ENCODE measurements at places on chromosomes 12 and 14.

DNA sequence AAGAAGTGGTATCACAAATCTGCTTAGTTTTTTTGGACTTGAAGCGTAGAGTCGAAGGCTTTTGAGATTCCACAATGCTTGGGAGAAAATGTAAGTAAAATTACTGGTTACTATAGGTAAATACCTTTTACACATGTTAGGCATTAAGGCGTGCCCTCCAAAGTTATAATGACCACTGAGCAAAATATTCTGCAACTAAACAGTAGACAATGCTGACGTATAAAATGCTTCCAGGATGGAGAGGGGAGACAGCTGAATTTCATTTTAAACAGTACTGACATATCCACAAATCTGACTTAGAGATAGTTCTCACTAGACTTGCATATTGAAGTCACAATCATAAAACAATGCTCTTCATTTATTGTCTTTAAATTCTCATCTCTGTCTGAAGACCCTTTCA is 144.5 kb upstream of the DCN start:
- DNase-seq = no peak

GRCh38 chr12:64660237-64661018 is 50.1 kb downstream of the RASSF3 start:
- DNase-seq = no peak

- DNase-seq = no peak
These were observed 13.5 kb downstream of the WNK1 start for GRCh38 chr12:765840-766239.

DNA sequence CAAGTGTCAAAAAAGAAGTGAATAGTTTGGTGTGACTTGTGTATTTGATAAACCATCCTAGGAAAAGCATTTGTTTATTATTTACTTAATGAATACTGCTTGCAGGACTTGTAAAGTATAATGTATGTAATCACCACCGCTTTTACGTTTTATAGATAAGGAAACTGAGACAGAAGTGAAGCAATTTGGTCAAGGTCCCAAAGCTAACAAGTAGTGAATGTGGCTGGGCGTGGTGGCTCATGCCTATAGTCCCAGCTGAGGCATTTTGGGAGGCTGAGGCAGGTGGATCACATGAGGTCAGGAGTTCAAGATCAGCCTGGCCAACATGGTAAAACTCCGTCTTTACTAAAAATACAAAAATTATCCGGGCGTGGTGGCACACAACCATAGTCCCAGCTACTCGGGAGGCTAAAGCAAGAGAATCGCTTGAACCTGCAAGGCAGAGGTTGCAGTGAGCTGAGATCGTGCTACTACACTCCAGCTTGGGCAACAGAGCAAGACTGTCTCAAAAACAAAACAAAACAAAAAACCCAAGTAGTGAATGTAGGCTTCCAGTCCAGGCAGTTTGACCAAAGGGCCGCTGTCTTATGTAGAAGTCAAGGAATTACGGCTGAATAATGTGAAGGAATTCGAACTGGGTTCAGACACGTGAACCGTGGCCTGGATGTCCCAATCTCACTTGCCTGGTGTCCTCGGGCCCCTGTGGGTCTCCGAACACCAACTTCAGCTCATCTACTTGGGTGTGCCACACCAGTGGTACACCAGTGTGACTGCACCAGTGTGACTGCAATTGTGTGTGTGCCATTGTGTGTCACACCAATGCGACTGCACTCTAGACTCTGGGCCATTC is 88.3 kb upstream of the MED13L start:
- no peak for DNase-seq

- DNase-seq = no peak
These were observed 24.3 kb upstream of the OR6J1 start for GRCh38 chr14:22668417-22668816.

DNA sequence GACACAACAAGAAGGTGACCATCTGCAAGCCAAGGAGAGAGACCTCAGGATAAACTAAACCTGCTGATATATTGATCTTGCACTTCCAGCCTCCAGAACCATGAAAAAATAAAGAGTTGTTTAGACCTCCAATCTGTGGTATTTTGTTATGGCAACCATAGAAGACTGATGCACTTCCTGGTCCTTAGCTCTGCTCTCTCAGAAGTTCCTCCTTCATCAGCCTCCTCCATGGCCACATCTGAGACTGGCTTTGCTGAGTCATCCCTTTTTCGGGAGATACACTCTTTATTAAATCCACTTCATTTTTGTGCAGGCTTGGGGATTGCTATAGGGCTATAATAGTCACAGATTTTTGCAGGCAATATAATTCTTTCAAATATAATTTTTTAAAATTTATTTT is 89.6 kb upstream of the ATF7IP start:
- DNase-seq = no peak

DNA sequence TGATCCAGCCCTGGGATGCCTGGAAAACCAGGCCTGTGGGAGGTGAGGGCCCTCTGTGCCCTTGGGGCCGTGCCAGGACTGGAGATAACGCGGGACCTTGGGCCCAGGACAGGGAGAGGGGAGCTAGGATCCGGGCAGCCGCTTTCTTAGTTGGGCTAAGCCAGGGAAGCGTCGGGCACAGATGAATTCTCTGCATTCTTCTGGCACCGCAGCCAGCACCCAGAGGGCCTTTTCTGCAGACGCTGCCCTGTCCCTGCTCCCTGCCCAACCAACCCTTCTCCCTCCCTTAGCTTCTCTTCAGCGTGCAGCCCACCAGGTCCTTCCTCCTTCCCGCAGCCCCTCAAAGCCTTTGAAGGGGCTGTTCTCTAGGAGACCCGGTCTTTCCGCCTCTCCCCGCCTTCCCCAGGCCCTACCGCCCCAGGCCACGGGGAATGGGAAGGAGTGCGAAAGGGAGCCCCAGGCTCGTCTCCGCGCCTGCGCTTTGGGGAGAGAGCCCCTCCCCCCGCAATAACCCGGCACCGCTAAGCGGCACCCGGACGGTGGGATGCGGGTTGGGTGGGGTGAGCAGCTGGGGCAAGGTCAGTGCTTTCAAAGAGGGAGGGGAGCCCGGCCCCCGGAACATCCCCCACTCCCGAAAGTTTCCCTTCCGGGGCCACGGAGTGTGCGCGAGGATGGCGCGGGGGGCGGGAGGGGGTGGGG is 663 bp downstream of the NCKAP5L start:
- peak; percentile 18 for DNase-seq

DNA sequence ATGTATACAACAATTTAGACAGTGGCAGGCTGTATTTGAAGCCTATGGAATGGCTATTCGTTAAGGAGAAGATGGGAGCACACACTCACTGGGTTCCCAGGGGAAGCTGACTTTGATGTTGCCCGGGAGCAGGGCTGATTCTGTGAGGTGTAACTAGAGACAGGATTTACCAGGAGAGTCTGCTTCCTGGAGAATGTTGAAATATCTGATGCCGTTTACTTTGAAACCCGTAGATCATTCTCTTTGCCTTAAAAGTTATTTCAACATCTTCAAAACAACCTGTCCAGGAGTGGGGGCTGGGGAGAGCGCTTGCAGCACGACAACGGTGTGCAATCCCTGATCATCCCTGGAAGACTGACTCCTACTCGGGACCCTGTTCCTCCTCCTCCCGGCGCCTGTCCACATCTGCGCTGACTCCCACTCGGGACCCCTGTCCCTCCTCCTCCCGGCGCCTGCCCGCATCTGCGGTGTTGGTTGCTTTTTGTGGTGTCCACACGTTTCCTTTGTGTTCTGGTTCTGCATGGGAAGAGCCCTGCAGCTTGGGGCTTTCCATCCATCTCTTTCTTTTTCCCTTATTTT is 72.6 kb downstream of the AACS start:
- DNase-seq = no peak

DNA sequence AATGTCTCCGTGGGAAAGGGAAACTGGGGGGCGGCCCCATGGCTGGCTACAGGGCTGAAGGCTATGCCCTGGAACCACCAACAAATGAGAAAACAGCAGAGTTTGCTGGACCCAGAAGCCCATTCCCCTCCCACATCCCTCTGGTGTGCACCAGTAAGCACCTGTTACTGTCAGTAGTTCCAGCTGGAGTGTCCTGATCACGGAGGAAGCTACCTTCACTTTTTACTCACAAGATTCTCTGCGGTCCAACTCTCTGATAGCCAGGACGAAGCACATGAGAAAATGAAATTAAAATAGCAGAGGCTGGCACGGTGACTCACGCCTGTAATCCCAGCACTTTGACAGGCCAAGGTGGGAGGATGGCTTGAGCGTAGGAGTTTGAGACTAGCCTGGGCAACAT is 22.7 kb upstream of the MEG3 start:
- no peak for DNase-seq

- DNase-seq = no peak
These were observed 14.9 kb upstream of the SCFD1 start for GRCh38 chr14:30607156-30607780.

DNA sequence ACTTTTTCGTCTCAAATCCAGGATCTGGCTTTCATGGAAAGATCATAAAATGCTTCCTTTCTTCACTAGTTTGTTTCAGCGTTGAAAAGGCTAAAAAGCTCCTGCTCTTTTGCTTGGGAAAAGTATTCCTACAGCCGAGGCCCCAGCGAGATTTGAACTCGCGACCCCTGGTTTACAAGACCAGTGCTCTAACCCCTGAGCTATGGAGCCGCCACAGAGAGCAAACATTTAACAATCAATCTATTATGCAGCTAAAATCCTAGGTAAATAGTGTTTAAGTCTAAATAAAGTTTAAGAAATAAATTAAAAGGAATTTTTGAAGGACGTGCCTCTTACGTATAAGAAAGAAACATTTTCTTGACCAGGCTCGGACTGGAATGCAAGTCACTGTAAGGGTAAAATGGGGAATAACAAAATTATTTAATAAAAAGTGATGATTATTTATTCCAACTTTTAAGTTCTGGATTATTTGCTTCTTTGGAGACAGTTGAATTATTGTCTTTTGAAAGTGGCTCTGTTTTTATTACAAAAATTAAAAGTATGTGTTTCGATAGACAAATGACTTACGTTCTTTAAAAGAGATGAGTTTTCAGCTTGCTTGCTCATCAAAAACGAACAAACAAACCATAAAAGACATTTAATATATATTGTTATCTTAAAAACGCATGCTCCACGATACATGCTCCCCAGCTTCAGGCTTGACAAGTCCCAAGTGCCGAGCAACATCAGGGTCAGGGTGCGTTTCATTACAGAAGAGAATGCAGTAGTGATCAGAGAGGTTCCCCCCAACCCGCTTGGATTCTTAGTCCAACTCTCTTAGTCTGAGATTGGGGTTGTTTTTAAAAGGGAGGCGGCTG is 10.2 kb downstream of the OR6S1 start:
- DNase-seq = peak; percentile 58

DNA sequence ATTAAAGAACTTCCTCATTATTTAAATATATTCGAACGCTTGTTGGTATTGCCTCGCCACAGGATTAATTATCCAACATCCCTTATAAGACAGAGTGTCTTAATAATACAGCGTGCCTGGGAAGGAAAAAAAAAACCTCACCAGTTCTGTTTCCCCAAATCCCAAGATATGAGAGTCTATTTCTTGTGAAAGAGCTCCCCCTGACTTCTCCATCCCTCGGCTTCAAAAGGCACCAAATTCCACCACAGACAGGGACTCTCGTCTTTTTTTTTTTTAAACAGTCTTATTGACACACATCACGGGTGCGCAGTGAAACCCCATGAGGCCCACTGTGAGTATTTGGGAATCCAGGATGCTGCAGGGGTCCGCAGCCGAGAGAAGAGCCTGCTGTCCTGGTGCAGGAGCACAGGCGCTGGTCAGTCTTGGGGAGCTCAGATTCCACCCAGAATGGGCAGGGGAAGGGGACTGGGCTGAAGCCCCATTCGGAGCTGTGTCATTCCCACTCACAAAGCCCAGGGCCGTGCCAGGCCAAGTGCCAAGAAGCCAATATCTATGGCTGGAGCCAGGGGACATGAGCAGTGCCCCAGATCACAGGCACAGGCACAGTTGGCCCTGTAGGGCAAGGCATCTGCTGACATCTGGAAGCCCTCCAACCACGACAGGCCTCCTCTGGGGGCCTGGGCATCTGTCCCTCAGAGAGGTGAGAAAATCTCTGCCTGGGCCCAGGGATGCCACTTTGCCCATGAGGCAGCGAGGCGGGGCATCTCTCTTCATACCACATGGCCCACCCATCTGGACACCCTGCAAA is 71.9 kb downstream of the BCL11B start:
- no peak for DNase-seq

- peak; percentile 49 for DNase-seq
These were observed 366.2 kb upstream of the KITLG start for GRCh38 chr12:88946372-88946997.

GRCh38 chr12:570921-571794 is 92.1 kb downstream of the NINJ2 start:
- no peak for DNase-seq

GRCh38 chr12:57250541-57250940 is 446 bp downstream of the STAC3 start:
- DNase-seq = no peak

GRCh38 chr12:87828382-87828973 is 200.7 kb downstream of the C12orf50 start:
- peak; percentile 94 for DNase-seq

GRCh38 chr12:87382436-87382835 is 646.8 kb downstream of the C12orf50 start:
- no peak for DNase-seq

DNA sequence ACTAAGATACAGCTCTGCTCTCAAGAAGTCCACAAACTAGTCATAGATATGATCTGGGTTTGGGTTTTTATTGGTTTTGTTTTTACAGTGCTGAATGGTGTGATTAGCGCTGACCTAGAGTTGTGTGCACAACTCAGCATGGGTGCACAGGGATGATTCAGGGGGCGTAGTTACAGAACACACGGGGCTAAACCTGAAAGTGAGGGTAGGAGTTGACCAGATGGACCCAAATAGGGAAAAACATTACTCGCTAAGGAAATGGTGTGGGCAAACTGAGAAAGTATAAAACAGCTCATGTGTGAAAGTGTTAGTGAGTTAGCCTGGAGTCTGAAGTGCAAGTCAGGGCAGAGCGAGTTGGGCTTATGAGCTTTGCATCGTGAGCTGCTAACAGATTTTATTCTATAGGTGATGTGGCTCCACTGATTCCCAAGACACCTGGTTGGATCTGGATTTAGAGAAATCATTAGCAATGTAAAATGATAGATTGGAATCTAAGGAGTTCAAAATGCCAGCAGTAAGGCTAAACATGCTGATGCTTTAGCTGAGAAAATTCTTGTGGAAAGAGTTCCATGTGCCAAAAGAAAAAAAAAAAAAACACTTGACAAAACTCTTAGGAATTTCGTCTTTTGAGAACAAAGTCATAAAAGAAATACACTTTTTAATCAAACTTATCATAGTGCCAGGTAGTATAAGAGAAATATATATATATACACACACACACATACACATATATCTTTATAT is 134.9 kb downstream of the SLC5A8 start:
- no peak for DNase-seq

DNA sequence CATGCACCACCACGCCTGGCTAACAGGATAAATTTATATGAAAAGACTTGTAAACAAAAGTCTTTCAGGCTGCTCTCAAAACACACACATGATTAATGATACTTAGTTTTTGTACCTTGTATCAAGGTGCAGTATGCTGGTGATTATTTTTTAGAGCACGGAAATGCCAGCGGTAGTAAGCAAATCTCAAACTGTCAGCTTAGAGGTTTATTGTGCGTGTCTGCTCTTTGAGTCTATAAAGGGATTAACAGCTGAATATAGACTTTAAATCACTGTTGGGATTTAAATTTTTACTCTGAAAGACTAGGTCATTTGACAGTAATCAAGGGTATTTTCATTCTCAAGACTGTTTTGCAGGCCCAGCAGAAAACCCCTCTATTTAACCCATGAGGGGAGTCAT is 50.5 kb downstream of the PLEKHA5 start:
- DNase-seq = no peak

Data from NCI-H2227 treated with DMSO at 0.1 percent for 48 hours (cell line).